Activated CD4-positive, alpha-beta T cell treated with anti-CD3 and anti-CD28 coated beads, Interleukin-2, Interleukin-4, amounts not matched to agents 100 ng/mL and 50 ng/mL, durations not matched to agents 16 hours and 8 hours (primary cell): ENCODE measurements at places on chromosomes 1 and 21.

GRCh38 chr1:170145770-170146676 is at the start of gene NTMT2:
Gene NTMT2, plus strand, starts transcription at chr1:170145959. Its CDS starts 149 bp downstream, at chr1:170146108.
- no peak for DNase-seq

DNA sequence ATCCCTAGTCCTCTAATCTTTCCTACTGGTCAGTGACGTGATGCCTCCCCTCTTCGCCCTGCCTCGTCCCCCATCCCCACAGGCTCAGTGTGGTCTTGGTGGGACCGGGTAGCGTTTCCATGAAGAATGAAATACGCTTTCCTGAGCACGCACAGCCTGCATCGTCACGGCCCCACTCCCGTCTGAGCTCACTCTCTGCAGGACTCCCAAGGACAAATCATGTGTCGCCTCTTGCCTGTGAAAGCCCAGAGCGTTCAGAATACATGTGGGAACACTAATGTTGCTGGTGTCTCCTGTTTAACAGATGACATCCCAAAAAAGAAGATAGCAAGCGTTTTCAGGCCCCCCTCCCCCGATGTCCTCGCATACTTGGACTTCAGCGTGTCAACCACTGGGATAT is 49.2 kb downstream of the S100B start:
- no peak for DNase-seq

DNA sequence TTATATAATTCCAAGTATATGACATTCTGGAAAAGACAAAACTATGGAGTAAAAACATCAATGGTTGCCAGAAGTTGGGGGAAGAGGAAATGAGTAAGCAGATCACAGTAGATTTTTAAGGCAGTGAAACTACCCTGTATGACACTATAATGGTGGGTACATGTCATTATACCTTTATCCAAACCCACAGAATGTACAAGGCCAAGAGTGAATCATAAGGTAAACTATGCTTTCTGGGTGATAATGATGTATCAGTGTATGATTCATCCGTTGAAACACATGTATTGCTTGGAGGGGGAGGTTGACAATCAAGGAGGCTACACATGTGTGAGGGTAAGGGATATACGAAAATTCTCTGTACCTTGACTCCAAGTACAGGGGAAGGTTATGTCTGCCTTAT is 862.7 kb downstream of the PLA2G4A start:
- no peak for DNase-seq

- DNase-seq: no peak
These were observed 20.4 kb upstream of the SLC2A1 start for GRCh38 chr1:42979036-42979430.

- DNase-seq: peak; percentile 56
These were observed 69.8 kb downstream of the TPR start for GRCh38 chr1:186304982-186305949.

DNA sequence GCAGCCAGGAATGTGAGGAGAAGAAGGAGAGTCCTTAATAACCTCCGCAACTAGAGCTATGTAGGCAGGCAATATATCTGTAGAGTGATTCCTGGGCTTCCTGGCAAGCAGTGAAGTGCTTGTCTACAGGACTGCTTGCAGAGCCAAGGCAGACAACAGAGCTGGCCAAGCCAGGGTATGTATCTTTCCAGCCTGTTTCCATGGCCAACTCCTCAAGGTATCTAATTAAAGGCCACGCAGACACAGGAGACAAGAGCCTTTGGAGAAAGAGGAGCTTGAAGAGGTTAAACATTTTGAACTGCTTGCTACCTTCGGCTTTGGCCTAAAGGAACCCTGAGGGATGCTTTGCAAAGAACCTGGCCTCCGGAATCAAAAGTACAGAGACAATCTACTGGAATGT is 137.4 kb downstream of the PIGK start:
- DNase-seq: no peak

GRCh38 chr1:220892997-220893700 is 13.9 kb downstream of the HLX start:
- no peak for DNase-seq
